ENCODE measurements at places on chromosomes 13 and 19. TPM values are rescaled to one million over a fixed set of nuclear protein-coding genes. Genes with fewer than 3 reads are reported as not detected.

DNA sequence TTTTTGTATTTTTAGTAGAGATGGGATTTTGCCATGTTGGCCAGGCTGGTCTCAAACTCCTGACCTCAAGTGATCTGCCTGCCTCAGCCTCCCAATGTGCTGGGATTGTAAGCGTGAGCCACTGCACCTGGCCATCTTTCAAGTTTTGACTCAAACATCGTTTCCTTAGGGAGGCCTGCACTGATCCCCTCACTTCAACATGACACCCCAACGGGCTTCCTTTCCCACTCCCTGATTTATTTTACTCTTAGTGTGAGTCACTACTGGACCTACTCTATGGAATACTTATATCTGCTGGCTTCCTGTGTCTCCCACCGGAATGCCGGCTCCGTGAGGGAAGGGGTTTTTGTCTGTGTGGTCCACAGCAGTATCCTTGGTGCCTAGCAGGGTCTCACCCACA is 4.5 kb upstream of the ADAMTS10 start:
- peaks cover 8% of the 10 kb centered on the region for H3K4me1 ChIP-seq
- H3K4me3 ChIP-seq, result no peak overlapping the region
- DNase-seq, result no peak
- no peak overlapping the region for H3K27ac ChIP-seq
- peaks cover 9% of the 10 kb centered on the region for H3K27me3 ChIP-seq

Gene TIMM29
- 18.4 TPM for total RNA-seq

- H3K4me1 ChIP-seq, result no peaks in the 10 kb centered on the region
- H3K4me3 ChIP-seq, result no peak overlapping the region
- no peaks in the 10 kb centered on the region for H3K27me3 ChIP-seq
- DNase-seq, result no peak
- no peaks in the 10 kb centered on the region for H3K36me3 ChIP-seq
- H3K27ac ChIP-seq, result no peak overlapping the region
Observed at GRCh38 chr13:62450759-62451158, 1035.1 kb upstream of the PCDH20 start.

Gene MED16
- total RNA-seq, result 61.1 TPM

Gene SOX1
- total RNA-seq, result not detected

- H3K36me3 ChIP-seq, result no peaks in the 10 kb centered on the region
- no peak overlapping the region for H3K27ac ChIP-seq
- DNase-seq, result no peak
- H3K4me3 ChIP-seq, result no peak overlapping the region
Observed at GRCh38 chr13:111399776-111400538, 79.5 kb downstream of the TEX29 start.

Gene NXNL1
- not detected for total RNA-seq

DNA sequence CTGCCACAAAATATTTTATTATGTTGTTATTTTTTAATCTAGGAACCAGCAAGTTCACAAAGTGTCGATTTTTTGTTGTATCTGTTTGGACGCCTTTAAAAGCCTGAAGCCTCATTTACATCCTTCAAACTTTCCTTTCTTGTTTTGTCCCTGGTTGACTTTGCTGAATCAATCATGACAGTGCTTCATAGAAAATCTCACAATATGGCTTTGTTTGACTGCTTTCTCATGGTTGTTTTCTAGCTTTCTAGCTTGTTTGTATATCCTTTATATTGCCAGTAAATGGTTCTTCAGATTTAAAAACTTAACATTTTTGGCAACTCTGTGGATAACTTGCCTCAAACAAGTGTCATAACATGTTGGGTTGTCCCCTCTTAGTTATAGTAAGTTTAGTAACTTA is 84.1 kb upstream of the ATXN8OS start:
- no peaks in the 10 kb centered on the region for H3K4me1 ChIP-seq
- no peaks in the 10 kb centered on the region for H3K36me3 ChIP-seq
- no peaks in the 10 kb centered on the region for H3K27me3 ChIP-seq
- H3K4me3 ChIP-seq, result no peak overlapping the region
- DNase-seq, result no peak

- peak overlapping the region; percentile 92 for H3K4me3 ChIP-seq
- H3K27ac ChIP-seq, result peak overlapping the region; percentile 94
- peak; percentile 97 for DNase-seq
- H3K36me3 ChIP-seq, result peaks cover 28% of the 10 kb centered on the region
- H3K27me3 ChIP-seq, result no peaks in the 10 kb centered on the region
Observed at GRCh38 chr19:27793644-27794493, 1419.1 kb downstream of the UQCRFS1 start.

DNA sequence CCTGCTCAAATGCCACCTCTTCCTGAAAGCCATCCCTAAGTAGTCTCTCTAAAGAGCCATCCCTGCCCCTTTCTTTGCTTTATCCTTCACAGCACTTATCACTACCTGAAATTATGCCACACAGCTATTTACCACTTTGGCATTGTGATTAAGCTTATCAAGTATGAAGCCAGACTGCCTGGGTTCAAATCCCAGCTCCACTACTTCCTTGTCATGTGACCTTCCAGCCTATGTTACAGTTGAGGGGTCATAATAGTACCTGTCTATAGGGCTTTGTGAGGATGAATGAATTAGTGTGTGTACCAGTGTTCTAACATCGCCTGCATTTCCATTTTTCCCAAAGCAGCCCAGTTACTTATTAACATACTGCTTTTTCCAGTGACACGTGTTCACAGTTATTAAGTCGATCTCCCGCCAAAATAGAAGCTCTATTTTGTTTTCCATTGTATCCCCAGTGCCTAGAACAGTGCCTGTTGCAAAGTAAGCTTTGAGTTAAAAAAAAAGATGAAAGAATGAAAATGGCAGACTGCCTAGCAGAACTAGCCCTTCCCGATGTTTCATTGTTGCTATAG is 32.8 kb downstream of the ZSWIM9 start:
- peak; percentile 65 for DNase-seq
- H3K36me3 ChIP-seq, result peaks cover 10% of the 10 kb centered on the region
- H3K27ac ChIP-seq, result no peak overlapping the region
- H3K27me3 ChIP-seq, result no peaks in the 10 kb centered on the region

Gene ZIM2
- total RNA-seq, result not detected

Gene C13orf42
- total RNA-seq, result not detected

DNA sequence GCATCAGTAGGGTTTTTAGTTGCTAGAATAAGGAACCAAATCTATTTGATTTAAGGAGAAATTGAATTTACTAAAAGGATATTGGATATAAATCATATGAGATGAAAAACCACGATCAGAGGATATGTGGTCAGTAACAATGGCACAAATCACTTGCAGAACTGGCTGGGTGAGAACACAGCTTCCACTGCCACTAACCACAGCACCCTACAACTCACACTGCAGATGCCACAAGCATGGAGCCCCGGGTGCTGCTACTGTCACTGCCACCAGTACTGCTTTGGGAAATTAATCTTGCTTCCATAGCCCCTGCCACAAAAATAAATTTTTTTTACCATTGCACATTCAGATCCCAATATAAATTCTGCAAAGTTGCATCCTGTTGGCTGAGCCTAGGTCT is 40.6 kb upstream of the KLF12 start:
- H3K4me3 ChIP-seq, result no peak overlapping the region
- DNase-seq, result no peak
- H3K4me1 ChIP-seq, result no peaks in the 10 kb centered on the region
- H3K27me3 ChIP-seq, result peaks cover 5% of the 10 kb centered on the region

DNA sequence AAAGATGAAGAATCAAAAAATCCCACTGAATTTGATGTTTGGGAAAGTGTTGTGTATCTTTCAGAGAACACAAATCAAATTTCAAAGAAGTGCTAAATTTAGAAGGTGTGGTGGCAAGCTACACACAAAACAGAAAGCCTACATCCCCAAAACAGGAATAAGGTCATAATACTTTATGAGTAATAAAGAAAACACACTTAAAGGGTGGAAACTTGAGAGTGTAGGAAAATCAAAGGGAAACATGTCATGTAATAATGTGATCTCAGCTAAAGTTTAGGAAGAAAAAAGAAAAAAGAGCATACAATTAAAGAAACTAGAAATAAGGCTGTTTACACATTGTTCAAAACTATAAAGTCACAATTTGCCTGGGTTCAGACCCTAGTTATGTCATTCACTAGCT is 668.7 kb downstream of the PCDH17 start:
- DNase-seq, result no peak
- H3K36me3 ChIP-seq, result no peaks in the 10 kb centered on the region
- H3K4me1 ChIP-seq, result no peaks in the 10 kb centered on the region
- H3K27me3 ChIP-seq, result no peaks in the 10 kb centered on the region
- H3K4me3 ChIP-seq, result no peak overlapping the region

Gene PCP2
- total RNA-seq, result 1.5 TPM

DNA sequence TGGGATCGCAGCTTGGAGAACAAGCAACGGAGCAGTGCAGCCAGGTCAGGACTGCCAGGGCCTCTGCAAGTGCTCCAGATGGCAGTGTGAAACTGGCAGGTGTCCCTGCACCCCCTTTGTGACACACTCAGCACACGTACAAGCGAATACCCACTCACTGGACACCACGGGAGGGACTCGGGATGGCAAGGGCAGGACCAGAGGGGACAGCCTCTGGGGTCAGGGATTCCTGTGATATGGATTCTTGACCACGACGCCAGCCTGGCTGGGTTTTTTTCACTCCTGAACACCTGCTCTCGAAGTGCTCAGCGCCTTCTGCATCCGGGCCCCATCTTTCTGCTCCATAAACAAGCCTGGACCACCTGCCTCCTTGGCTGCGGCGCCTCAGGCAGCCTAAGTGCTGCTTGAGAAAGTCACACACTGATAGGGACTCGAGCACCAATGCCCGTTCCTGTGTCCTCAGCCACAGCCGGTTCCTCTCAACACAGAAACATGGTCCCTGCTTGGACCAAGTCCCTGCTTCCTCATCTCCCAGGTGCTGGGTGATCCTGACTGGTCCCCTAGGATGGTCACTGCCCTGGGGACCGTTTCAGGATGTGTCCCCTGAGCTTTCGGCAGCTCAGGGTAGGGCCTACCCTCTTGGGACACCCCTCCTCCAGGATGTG is 22.0 kb downstream of the ELAVL1 start:
- H3K36me3 ChIP-seq, result peaks cover 39% of the 10 kb centered on the region
- H3K4me3 ChIP-seq, result no peak overlapping the region
- DNase-seq, result no peak
- H3K27me3 ChIP-seq, result no peaks in the 10 kb centered on the region
- peaks cover 8% of the 10 kb centered on the region for H3K4me1 ChIP-seq

- DNase-seq, result no peak
- H3K27ac ChIP-seq, result peak overlapping the region; percentile 32
- H3K4me1 ChIP-seq, result peaks cover 49% of the 10 kb centered on the region
Observed at GRCh38 chr19:18833849-18834643, 2.3 kb downstream of the UPF1 start.

All from activated CD4-positive, alpha-beta T cell treated with anti-CD3 and anti-CD28 coated beads, Interleukin-2, amount 10 ng/mL, durations not matched to agents 24 days and 14 days (primary cell).